Esophagus squamous epithelium (tissue), 5 donors: ENCODE measurements at places on chromosomes 4 and X. TPM values are rescaled to one million over a fixed set of nuclear protein-coding genes. Genes with fewer than 3 reads are reported as not detected.

The TMPRSS11F gene
- 15.0 TPM for total RNA-seq

The MUC7 gene
- not detected for total RNA-seq

The NLGN4X gene
- total RNA-seq, result 1.9 TPM

The PDE5A gene
- total RNA-seq, result 8.9 TPM

The LPAR4 gene
- total RNA-seq, result 0.80 TPM

The IL13RA2 gene
- total RNA-seq, result 0.44 TPM

The EDNRA gene
- 4.0 TPM for total RNA-seq

The PTTG2 gene
- not detected for total RNA-seq

The VEGFD gene
- total RNA-seq, result 0.61 TPM

GRCh38 chr4:129246145-129246544 is 150.2 kb downstream of the C4orf33 start:
- H3K27ac ChIP-seq, result no peak overlapping the region
- no peaks in the 10 kb centered on the region for H3K4me1 ChIP-seq
- H3K27me3 ChIP-seq, result no peaks in the 10 kb centered on the region

- H3K36me3 ChIP-seq, result no peaks in the 10 kb centered on the region
- H3K4me3 ChIP-seq, result no peak overlapping the region
- H3K27ac ChIP-seq, result no peak overlapping the region
- no peaks in the 10 kb centered on the region for H3K4me1 ChIP-seq
- no peak for DNase-seq
These were observed 81.5 kb downstream of the REPS2 start for GRCh38 chrX:17027931-17028330.

DNA sequence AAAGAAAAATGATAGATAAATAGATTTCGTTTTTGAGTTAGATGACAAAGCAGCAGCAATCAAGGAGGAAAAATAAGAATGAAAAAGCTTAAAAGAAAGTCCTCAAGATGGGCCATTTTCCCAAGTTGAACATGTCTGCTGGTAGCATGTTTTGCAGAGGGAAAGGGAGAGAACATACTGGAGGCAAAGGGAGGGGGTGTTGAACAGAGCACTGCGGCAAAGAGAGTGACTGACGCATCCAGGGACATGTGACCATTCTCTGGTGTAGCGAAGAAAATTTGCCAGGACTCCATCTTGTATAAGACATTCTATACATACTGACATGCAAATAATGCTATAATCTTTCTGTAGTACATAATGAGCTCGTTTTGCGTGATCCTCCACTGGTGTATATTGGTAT is 1.2 kb downstream of the LINC00632 start:
- H3K27ac ChIP-seq, result no peak overlapping the region
- no peaks in the 10 kb centered on the region for H3K27me3 ChIP-seq
- no peak for DNase-seq
- no peaks in the 10 kb centered on the region for H3K36me3 ChIP-seq
- peaks cover 4% of the 10 kb centered on the region for H3K4me1 ChIP-seq

GRCh38 chr4:183798301-183799253 is 106.5 kb upstream of the STOX2 start:
- peak overlapping the region; percentile 83 for H3K4me3 ChIP-seq
- H3K27ac ChIP-seq, result peak overlapping the region; percentile 96
- H3K4me1 ChIP-seq, result peaks cover 10% of the 10 kb centered on the region
- DNase-seq, result no peak
- H3K36me3 ChIP-seq, result no peaks in the 10 kb centered on the region
- no peaks in the 10 kb centered on the region for H3K27me3 ChIP-seq

GRCh38 chr4:112953262-112953661 is 96.2 kb upstream of the ANK2 start:
- H3K27me3 ChIP-seq, result no peaks in the 10 kb centered on the region
- no peaks in the 10 kb centered on the region for H3K36me3 ChIP-seq
- no peaks in the 10 kb centered on the region for H3K4me1 ChIP-seq
- H3K27ac ChIP-seq, result no peak overlapping the region
- no peak for DNase-seq

GRCh38 chr4:88106205-88106604 is 52.2 kb downstream of the ABCG2 start:
- no peak overlapping the region for H3K27ac ChIP-seq
- no peak overlapping the region for H3K4me3 ChIP-seq
- DNase-seq, result no peak

DNA sequence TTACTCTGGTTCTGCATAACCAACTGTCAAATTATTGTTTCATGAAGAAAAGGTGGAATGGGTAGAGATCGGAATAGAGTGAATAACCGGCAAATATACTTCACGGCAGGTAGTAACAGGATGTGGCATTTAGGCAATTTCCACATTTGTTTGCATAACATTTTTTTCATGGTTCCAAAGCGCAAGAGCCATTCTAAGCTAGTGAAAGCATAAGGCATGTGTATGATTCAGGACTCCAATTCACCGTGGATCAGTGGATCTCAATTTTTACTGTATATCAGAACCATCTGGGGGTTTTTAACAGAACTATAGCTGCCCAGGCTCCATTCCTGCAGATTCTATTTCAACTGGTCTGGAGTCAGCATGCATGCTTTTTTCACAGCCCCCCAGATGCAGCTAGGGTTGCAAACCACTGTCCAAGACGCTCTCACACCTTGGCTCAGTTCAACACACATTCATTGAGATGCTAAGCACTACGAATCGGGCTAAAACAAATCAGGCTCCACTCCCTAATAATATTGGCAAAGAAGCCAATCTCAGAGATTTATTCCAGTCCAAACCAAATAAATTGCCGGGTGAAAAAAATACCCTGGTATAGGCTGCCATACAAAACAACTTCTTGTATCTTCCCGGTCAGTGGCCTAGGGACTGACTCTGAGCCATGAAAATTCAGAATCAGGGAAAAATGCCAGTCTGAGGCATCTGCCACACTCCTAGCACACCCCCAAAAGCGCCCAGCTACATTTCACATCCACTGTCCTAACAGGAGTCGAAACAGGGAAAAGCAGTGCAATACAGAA is 30.0 kb downstream of the AFAP1 start:
- H3K27me3 ChIP-seq, result no peaks in the 10 kb centered on the region
- no peak overlapping the region for H3K4me3 ChIP-seq
- no peaks in the 10 kb centered on the region for H3K36me3 ChIP-seq
- DNase-seq, result no peak
- peaks cover 41% of the 10 kb centered on the region for H3K4me1 ChIP-seq

DNA sequence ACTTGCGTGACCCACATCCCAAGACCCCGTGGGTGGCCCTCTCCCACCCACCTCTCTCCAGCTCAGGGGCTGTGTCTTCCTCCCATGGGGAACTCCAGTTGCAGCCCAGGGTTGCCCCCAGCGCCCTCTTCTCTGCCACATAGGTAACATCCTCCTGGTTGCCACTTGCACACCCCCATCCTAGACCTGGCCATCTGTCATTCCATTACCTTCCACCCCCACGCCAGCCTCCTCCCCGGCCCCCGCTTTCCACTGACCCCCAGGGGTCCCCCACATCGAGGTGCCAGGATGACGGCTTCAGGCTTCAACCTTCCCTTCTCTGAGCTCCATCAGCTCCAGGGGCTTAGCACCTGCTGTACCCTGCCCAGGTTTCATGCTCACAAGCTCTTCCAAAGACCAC is 28.1 kb upstream of the IL3RA start:
- no peak overlapping the region for H3K27ac ChIP-seq
- no peaks in the 10 kb centered on the region for H3K27me3 ChIP-seq
- H3K4me3 ChIP-seq, result no peak overlapping the region
- H3K4me1 ChIP-seq, result no peaks in the 10 kb centered on the region
- no peaks in the 10 kb centered on the region for H3K36me3 ChIP-seq

- no peaks in the 10 kb centered on the region for H3K36me3 ChIP-seq
- H3K4me1 ChIP-seq, result no peaks in the 10 kb centered on the region
- no peak overlapping the region for H3K27ac ChIP-seq
- H3K27me3 ChIP-seq, result no peaks in the 10 kb centered on the region
- no peak overlapping the region for H3K4me3 ChIP-seq
- no peak for DNase-seq
These were observed 6.2 kb downstream of the TIGD4 start for GRCh38 chr4:152773339-152773738.

DNA sequence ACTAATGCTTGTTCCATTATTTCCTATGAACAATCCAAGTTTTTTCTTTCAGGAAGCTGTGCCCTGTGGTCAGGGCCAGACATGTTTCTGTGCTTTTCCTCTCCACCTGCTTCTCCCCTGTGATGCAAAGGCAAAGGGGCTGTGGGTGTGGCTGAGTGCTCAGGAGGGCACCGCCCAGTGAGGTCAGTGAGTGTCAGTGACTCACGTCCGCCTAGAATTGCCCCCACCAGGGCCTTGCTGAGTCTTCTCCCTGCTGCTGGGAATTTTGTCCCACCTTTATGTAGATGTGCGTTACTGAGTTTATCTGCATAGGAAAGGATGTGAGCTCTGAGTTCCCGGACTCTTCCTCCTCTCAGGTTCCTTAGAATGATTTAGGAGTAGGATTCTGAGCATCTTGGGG is 283.2 kb downstream of the DCHS2 start:
- H3K27ac ChIP-seq, result no peak overlapping the region
- H3K4me1 ChIP-seq, result no peaks in the 10 kb centered on the region
- DNase-seq, result no peak
- H3K4me3 ChIP-seq, result no peak overlapping the region
- no peaks in the 10 kb centered on the region for H3K36me3 ChIP-seq

DNA sequence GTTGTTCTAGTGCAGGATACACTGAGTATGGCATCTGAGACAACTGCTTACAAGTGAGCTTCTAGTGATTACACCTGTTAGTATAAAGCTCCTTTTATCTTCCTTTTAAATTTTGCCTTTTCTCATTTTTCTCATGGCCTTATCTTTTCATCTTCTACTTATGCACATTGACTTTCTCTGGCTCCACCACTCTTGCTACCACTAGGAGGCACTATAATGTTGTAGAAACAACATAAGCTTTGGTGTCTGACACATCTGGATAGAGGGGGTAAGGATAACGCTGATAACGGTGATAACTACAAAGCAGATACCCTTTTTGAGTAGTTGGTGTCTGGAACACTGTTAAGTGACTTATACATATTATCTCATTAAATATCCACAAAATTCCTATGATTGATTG is 187.4 kb upstream of the TEX13C start:
- H3K27me3 ChIP-seq, result no peaks in the 10 kb centered on the region
- no peak overlapping the region for H3K27ac ChIP-seq
- no peaks in the 10 kb centered on the region for H3K36me3 ChIP-seq
- H3K4me3 ChIP-seq, result no peak overlapping the region

DNA sequence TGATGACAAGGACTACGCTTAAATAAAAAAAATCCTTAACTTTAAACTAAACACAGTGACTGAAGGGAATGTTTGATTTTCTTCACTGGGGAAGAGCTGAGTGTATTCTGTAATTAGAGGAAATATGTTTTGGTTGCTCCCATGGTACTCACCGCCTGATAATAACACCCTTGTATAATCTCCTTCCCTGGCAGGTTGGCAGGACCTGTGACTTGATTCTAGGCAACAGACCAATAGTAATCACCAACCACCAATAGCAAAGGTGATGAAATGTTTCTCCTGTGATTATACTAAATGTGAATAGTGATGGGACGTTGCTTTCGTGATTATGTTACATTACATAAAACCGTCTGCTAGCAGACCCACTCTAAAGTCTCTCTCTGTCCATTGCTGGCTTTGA is 536.8 kb upstream of the CPEB2 start:
- no peak for DNase-seq
- no peaks in the 10 kb centered on the region for H3K27me3 ChIP-seq
- H3K4me3 ChIP-seq, result no peak overlapping the region
- no peaks in the 10 kb centered on the region for H3K4me1 ChIP-seq

DNA sequence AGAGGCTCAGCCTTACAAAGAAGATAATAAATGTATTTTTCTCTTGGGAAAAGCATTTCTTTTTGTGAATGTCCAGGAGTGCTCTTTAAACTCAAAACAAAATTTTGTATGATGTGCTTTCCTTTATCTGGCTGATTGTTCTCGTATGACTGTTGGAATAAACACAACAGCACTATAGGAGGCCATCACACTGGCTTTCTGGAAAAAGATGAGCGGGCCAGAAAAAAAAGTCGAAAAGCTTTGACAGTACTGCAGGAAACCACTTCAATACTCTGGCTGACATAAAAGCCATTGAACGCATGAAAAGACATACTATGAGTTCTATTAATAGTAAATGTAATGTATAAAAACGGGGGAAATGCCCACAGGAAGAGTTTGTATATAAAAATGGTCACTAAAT is 64.7 kb upstream of the CTSO start:
- no peaks in the 10 kb centered on the region for H3K36me3 ChIP-seq
- H3K27ac ChIP-seq, result no peak overlapping the region
- no peak overlapping the region for H3K4me3 ChIP-seq
- no peaks in the 10 kb centered on the region for H3K27me3 ChIP-seq

GRCh38 chr4:107213880-107214279 is 177.8 kb upstream of the DKK2 start:
- no peak overlapping the region for H3K27ac ChIP-seq
- DNase-seq, result no peak
- no peaks in the 10 kb centered on the region for H3K4me1 ChIP-seq
- H3K4me3 ChIP-seq, result no peak overlapping the region

DNA sequence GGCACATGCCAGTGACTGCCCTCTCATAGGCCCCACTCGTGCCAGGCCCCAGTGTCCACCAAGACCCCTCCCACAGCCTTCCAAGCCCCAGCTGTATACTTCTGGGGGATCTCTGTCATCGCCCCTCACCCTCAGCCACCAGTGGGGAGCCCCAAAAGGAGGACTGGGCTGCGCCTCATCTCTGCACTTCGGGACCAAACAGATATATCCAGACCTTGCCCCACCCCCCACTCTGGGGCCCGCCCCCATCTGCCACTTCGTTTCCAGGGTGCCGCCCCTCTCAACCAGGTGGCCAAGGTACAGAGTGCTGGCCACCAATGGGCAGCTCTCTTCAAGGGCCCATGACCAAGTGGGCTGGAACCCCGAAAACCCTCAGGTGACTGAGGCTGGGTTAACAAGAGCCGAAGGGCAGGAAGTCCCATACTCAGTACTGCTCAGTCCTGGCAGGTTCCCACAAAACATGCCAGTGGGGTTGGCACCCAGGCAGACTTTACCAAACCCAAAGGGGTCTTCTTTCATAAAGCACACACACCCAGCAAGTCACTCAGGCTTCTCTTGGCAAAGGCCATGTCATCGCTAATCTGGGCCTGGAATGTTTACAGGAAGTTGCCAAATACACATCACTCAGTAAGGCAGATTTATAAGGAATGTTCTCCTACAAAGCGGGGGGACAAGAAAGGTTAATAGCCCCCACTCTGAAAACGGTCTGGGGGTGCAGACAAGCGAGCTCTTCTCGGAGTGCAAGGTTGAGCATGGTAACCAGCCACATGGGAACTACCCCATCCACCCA is 4.4 kb downstream of the ZFYVE28 start:
- H3K4me3 ChIP-seq, result no peak overlapping the region
- H3K4me1 ChIP-seq, result peaks cover 64% of the 10 kb centered on the region
- peak overlapping the region; percentile 88 for H3K27ac ChIP-seq
- H3K27me3 ChIP-seq, result no peaks in the 10 kb centered on the region
